Right renal pelvis (tissue), 4 donors: ENCODE measurements at places on chromosomes 5 and 9.

- no peak for DNase-seq
These were observed 74.3 kb downstream of the DCP2 start for GRCh38 chr5:113050721-113051382.

DNA sequence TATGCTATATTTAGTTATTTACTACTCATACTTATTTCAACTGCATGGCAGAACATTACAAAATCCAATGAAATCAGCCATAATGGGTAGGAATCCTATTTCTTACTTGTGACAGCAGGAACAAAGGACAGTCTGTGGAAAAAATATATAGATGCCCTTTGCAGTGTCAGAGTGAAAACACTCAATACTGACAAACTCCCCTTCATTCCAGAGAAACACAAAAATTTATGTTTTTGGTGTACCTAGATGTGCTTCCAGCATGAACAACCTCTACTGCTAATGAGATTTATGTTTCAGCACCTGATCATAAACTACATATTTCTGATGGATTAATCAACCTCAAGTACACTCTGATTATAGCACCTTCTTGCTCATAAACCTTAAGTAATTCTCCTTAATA is 132.4 kb downstream of the CDH10 start:
- no peak for DNase-seq

DNA sequence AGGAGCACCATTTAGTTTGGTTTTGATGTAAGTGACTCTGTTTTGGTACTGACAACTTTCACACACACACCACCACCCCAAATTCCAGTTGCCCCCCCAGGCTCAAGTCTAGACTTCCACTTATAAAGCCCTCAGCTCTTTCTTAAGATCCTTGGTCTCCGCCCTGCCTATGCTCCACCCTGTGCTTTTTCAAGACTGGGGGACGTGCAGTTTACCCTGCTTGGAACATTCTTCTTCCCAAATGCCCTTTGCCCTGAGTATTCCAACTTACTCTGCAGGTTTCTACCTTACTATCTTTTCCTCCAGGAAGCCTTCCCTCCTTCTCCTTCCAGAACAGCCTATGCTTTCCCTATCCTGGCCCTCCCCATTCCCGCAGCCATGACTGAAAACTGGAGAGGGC is 1.5 kb upstream of the TRIM14 start:
- DNase-seq = no peak

GRCh38 chr9:19408316-19408692 is 505 bp upstream of the ACER2 start:
- no peak for DNase-seq

DNA sequence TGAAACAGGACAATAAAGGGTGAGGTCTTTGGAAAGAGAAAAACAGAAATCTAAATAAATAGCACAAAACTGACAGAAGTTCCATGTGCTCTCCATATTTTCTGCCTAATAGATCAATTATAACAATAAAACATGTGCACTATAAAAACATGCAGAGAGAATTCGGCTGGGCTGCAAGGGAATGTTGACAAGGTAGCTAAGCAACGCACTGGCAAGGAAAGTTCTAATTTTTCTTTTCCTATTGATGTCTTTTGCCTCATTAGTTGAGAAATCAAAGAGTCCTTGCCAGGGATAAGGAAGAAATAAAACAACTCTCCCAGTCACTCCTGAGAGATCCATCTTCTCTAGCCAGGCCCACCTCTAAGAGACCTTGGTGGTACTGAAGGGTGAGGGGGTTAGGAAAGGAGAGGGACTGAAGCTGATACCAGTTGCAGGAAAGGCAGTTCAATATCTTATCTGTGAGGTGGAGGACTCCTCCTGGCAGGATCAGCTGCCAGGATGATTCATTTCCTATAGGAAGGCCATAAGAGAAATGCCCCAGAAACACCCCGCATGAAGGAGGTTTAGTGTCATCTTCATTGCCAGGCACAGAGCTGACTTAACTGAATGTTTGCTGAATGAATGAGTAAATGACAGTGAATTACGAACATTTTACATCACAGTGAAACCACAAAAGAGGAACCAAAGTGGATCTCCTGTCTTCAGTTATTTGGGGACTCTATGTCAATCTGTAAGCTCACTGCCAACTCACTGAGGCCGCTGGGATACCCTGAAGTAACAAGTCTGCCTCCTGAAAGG is 63.7 kb upstream of the IFNK start:
- no peak for DNase-seq

DNA sequence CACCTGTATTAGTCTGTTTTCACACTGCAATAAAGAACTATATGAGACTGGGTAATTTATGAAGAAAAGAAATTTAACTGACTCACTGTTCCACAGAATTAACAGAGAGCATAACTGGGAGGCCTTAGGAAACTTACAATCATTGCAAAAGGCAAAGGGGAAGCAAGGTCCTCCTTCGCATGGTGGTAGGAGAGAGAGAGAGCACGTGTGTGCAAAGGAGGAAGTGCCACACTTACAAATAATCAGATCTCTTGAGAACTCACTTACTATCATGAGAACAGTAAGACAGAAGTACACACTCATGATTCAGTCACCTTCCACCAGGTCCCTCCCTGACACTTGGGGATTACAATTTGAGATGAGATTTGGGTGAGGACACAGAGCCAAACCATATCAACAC is 258.7 kb downstream of the TRIM32 start:
- no peak for DNase-seq

DNA sequence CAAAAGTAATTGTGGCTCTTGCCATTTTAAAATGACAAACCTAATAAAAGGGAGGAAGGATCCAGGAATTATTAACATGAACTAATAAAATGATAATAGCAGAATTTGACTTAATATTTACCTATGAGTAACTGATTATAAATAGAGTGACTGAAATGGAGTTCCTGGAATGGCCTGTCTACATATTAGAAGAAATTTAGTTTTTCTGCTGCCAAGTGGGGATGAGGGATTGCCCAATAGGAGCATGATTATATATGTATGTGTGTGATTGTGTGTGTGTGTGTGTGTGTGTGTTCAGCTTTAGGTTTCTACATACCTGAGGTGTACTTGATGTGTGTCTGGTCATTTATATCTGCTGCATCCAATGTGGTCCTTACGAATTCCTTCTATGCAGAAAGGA is 36.6 kb upstream of the ITGA1 start:
- DNase-seq = no peak

GRCh38 chr9:108636013-108636412 is 219.8 kb downstream of the ACTL7B start:
- DNase-seq = no peak

DNA sequence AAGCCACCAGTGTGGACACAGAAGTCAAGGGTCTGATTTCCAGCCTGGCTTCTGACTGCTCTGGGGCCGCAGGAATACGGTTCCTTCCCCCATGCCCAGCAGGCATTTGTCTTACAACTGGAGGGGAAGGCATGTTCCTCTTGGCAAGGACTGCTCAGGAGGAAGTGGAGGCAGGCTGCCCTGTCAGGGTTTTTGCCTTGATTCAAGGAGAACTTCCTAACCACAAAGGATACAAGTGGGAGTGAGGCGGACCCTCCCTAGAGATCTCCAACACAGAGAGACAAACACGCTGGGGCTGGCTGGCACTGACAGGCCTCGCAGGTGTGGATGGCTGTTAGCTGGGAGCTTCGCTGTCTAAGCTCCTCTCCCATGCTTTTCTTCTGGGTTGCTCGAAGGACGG is 19.1 kb downstream of the TGFBI start:
- DNase-seq = no peak

GRCh38 chr5:61461926-61462325 is 129.9 kb downstream of the ZSWIM6 start:
- DNase-seq = no peak

GRCh38 chr5:59744531-59744992 is 149.0 kb downstream of the PDE4D start:
- DNase-seq = no peak

DNA sequence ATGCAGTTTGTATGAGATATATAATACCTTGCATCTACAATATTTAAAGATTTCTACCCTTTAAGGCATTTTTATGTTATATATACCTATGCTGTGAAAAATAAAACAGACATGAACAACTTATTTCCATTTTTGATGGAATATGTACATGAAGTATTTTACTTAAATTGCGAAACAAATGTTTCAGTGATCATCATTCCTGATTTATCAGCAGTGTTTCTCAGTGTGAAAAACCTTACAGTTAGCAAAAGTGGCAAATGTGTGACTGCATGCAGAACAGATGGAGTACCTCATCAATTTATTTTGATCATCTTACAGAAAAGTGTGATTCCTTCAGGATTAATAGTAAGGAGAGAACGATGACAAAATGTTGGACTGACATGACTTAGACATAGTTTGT is 43.1 kb downstream of the PRR16 start:
- DNase-seq = no peak

GRCh38 chr5:172559004-172559932 is 81.8 kb upstream of the NEURL1B start:
- DNase-seq = peak; percentile 83

DNA sequence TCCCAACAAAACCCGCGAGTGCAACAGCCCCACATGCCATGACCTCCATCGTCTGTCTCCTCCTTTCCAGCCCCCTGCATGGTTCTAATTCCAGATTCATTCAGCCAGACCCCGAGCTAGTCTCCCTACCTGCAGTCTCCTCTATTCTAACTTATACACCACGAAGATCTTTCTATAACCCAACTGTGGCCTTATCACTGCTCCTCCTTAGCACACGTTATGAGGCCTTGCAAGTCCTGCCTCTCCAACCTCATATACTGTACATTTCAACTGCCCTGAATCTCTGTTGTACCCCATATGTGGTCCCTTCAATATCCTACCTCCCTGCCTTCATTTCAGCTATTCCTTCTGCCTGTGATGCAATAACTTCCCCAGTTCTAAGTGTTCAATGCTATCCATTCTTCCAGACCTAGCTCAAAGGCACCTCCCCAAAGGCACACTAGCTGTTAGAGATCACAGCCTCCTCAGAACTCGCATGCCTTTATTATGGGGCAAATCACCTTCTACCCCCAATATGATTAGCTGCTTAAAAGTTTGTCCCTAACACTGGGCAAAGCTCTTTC is 215.1 kb upstream of the TRIM32 start:
- no peak for DNase-seq

GRCh38 chr5:4058899-4059298 is 463.3 kb downstream of the IRX1 start:
- DNase-seq = no peak

- no peak for DNase-seq
These were observed 202.9 kb upstream of the MSX2 start for GRCh38 chr5:174521449-174521848.

DNA sequence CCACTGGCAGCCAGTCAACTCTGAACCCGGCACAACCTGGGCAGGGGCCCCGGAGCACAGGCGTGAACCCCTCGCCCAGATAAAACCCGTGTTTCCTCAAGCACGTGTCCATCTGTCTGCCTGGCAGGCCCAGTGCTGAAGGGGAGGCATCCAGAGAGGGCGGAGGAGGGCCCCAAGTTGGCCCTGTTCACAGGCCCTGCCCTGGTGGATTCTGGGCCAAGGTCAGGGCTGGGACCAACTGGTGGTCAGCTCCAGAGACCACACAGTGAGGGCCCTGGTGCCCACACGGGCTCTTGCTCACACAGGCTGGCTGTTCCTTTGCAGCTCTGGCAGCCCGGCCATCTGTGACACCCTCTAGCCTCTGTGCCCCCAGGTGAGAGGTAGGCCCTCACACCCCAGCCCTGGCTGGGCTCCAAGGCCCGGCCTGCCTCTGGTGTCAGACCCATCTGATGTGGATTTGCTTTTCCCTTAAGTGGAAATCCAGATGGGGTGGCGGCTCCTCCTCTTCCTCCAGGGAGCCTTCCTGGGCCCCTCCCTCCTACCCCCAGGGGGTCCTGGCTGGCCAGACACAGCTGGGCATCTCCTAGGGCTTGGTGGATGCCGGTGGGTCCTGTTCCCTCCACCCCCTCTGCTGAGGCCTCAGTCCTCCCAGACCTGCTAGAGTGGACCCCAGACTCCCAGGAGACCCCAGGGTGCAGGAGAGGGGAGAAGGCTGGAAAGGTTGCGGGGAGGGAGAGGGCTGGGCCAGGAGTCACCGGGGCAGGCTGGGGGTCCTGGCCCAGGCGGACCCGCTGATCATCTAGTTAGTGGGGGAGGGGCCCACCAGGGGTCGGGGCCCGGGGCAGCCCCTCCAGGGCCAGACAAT is 525 bp upstream of the STPG3 start:
- DNase-seq = no peak

DNA sequence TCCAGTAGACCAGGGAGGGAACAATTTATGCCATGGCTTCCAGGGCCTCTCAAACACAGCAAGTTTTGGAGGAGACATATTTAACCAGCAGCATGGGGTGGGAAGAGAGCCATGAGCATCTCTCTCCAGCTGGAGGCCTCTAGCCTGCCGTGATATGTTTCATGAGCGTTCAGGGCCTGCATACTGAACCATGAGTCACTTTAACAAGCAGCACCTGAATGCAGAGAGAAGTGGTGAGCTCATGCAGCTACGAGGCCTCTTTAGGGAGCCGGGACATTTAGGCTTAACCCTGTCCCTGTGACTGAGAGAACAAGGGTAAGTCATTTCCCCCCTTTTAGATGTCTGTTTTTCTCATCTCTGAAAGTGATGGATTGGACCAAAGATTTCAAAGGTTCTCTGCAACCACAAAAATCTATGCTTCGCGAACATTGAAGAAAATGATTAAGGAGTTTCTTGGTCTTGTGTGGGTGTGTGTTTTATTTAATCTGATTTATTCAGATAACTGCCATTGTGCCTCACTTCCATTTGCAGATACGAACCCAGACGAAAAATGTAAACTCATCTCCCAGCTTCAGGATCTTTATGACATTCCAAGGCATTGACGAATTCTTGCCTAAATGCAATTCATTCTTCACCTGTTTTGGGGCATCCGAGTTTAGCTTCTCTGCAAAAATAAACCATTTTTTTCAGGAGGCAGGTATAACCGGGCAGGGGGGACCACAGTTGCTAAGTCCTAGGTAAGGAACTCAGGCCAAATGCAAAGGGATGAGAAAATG is 157.0 kb downstream of the GABBR2 start:
- no peak for DNase-seq

DNA sequence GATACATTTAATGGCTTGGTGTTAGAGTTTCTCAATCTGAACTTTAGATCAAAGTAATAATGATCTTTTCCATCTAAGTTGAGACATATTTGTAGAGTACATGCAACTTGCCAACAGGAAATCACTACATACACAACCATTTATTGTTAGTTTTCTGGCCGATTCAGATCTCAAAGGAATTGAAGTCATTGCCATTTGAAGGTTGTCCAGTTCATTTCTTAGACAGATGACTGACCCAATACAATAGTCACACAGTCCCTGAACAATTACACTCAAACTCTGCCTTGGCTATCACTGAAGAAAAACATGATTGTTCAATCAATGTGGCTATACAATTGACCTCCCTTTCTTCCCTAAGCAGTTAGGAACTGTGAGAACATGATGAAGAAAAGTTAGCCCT is 753.2 kb upstream of the RIOK2 start:
- DNase-seq = no peak

- DNase-seq = no peak
These were observed 22.7 kb downstream of the CHD1 start for GRCh38 chr5:98905857-98906688.

- no peak for DNase-seq
These were observed 49.4 kb upstream of the PAPPA start for GRCh38 chr9:116103976-116104820.

- no peak for DNase-seq
These were observed 6.8 kb upstream of the NEURL1B start for GRCh38 chr5:172634106-172634899.
